ENCODE measurements at places on chromosomes 3 and 15.
A peak's percentile ranks its signal among the peaks of the same experiment; 100 is the strongest.

DNA sequence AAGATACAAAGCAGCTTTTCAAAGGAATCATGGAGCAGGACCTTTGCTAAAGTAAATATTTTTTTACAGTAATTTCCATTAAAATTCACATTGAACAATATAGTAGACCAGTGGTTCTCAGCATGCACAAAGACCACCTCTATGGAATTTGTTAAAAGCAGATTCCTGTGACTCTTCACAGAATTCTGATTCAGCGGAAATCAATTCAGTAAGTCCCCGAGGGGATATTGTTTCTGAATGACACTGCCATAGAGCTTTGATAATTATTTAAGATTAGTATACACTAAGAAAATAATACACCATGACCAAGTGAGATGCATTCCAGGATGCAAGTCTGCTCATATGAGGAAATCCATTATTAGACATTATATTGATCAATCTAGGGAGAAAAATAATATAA is 161.9 kb upstream of the TNIK start:
- DNase-seq, result no peak

GRCh38 chr3:112138219-112138969 is 5.3 kb upstream of the GCSAM start:
- DNase-seq, result no peak

- peak; percentile 86 for DNase-seq
These were observed 12.2 kb upstream of the SACM1L start for GRCh38 chr3:45677033-45677446.

DNA sequence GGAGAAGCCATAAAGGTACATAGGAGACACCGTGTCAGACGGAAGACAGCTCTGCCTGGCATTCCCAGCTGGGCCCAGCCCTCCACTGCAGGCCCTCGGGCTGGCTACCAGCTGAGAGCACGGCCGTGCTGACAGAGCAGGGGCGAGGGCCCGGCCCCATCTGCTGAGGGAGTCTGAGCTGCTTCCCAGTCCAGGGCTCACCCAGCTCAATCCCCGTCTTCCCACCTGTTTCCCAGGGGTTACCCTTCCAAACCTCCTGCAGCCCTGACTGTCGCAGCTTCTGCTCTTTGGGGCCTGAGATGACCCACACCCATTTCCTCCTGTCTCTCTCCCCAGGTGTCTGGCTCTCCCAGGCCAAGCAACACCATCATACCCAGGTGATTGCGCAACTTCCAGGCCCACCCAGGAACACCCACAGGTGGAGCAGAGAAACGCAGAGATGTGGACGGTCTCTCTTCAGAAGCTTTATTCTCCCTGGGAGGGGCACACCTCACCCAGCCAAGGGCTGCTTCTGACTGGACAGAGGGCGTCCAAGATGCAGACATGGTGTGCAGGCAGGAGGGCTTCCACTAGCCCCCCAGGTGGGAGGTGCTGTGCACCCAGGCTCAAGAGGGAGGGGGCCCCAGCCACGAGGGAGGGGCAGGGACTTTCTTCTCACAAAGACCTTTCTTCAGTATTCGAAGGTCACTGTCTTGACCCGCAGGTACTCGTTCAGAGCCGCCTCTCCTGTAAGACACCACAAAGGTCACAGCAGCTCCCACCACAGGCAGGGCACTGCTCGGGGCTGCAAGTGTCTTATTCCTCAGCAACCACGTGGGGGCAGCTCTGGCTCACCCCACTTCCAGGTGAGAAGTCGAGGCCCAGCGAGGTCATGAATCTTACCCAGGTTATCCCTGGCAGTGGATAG is 19.4 kb upstream of the SLC41A3 start:
- DNase-seq, result peak; percentile 23

DNA sequence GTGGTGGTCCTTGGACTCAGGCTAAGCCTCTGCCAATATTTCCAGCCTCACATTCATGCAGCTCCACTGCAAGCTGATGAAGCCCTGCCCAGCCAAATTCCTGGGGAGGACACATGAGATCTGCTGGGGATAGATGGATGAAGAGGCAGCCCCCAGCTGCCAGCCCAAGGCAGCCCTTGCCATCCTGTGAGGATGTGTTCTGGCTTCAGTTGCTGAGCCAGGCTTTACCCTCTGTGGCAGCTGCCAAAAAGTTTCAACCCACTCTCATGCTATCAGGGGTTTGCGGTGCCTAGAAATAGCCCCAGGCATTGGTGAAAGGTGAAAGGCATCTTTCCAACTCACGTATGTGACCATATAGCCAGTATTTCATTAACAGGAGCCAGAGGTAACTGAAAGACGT is 37.6 kb downstream of the C2CD4A start:
- no peak for DNase-seq

GRCh38 chr3:124761935-124762660 is 31.8 kb downstream of the UMPS start:
- no peak for DNase-seq

DNA sequence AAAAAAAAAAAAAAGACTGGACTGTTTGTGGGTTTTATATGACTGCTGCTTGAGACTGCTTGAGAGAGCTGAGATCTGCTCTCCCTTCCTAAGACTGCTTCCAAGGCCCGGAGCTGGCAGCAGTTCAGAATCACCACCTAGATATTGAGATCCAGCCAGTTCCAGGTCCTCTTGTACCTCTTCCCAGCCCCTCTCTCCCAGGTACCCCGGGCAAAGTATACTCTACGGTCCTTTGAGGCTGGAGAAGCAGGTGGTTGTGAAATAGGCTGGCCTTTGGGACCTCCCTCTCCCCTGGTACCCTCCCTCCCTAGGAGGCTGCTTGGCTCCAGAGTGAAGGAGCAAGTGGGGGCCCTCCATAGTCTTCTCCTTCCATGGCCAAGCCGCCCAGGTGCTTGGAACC is 12.6 kb upstream of the BAHD1 start:
- DNase-seq, result no peak
